ENCODE measurements at places on chromosomes 5 and 9.

DNA sequence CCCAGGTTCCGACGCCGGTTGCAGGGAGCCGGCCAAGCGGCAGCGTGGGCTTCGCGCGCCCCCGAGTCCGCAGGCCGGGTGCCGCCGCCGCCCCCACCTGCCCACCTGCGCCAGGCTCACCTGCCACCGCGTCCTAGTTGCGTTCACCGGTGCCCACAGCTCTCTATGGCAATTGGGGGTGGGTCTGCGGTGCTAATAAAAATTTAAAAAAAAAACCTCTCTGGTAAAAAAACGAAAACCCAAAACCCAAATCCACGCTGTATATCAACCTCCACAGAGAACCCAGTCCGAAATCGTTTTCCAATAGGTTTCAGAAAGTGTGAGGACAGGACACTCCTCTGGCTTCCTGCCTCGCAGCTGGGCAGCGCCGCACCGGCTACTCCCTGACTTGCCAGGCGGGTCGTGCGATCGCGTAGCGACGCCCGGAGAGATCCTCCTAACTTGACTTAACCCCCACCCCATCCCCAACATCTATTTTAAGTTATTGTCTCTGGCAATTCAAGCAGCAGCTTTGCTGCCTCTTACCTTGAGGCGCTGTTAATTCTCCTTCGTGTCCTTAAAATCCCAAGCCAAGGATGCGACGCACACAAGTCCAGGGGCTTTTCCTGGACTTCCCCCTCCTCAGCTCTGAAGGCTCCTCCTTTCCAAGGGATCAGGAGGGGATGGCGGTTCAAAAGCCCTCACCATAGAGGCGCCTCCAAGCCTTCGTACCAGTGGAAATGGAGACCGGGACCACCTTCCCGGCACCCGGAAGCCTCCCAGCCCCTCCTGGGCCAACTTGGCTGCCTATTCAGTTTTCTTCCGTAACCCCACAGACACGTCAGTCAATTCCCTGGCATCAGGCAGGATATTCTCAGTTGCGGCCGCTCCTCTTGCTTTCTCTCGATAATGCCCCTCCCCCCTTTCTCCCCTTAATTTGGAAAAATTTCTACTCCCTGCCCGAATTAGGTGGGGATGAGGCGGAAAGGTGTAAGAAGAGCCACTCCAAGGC lies 1639.4 kb upstream of the C9orf72 start:
- peak; percentile 47 for DNase-seq

GRCh38 chr5:168268949-168269936 lies 22.2 kb upstream of the WWC1 start:
- DNase-seq = peak; percentile 80

- no peak for DNase-seq
Observed at GRCh38 chr5:171956314-171956713, 50.1 kb downstream of the FBXW11 start.

- no peak for DNase-seq
Observed at GRCh38 chr9:68998812-68999211, 15.1 kb downstream of the PRKACG start.

DNA sequence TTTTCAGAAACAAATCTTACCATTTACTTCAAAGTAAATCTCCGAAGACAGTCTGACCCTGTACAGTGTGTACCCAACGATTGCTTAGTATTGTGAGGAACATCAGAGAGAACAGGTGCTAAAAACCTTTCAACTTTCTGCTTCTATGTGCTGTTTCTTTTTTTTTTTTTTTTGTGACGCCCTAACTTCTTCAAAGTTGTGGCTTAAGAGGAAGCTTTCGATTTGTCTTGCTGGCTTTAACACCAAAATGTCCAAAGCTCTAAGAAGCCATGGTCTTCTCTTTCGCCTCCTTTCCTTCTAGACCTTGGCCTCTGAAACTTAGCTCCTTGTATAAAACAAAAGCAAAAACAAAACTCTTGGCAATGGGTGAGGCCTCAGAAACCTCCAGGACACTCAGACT lies 1.2 kb downstream of the TNFSF8 start:
- DNase-seq = no peak
